Left ventricle myocardium superior (tissue), 1 donor: ENCODE measurements at places on chromosomes 7 and 10.

- DNase-seq: no peak
Observed at GRCh38 chr7:130430841-130431666, 9.8 kb downstream of the CEP41 start.

DNA sequence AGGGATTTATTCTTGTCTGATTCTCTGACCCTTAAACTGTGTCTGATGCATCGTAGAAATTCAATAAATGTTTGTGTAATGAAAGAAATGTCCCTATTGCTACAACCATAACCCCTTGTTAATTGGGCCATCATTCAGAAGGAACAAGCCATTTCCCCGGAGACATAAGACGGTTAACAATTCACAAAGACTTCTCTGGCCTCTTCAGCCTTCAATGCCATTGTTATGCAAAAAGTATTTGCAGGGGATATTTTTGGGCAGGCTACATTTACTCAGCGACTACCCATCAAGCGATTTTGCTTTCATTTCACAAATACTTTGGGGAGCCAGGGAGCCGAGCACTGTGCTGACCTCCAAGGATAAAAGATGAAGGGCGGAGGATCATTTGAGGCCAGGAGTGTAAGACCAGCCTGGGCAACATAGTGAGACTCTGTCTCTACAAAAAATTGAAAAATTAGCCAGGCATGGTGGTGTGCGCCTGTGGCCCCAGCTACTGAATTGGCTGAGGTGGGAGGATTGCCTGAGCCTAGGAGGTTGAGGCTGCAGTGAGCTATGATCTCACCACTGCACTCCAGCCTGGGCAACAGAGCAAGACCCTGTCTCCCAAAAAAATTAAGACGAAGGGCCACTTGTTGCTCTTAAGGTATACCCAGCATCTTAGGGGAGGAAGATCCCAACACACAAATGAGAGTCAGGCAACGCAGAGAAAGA is 20.0 kb upstream of the SDK1 start:
- no peak for DNase-seq

GRCh38 chr10:66176772-66177171 is 749.1 kb upstream of the LRRTM3 start:
- DNase-seq: no peak

- DNase-seq: no peak
Observed at GRCh38 chr7:44167920-44168319, 21.3 kb downstream of the GCK start.
